ENCODE measurements at places on chromosomes 4 and X. TPM values are rescaled to one million over a fixed set of nuclear protein-coding genes. Genes with fewer than 3 reads are reported as not detected.

GRCh38 chrX:119734897-119735339 lies 23.5 kb upstream of the SOWAHD start:
- no peak for DNase-seq

DNA sequence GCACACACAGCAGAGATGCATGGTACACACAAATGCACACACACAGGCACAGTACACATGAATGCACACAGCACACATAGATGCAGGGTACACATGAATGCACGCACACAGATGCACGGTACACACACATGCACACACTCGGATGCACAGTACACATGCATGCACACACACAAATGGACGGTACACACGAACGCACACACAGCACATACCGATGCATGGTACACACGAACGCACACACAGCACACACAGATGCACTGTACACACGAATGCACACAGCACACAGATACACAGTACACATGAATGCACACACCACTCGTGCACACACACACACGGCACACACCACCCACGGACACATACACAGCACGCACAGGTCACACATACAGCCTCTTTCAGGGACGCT lies 43.8 kb upstream of the CPLX1 start:
- no peak for DNase-seq

- DNase-seq, result no peak
Observed at GRCh38 chr4:183887351-183887750, 17.8 kb upstream of the STOX2 start.

GRCh38 chr4:140100771-140101170 lies 53.2 kb downstream of the MAML3 start:
- no peak for DNase-seq

DNA sequence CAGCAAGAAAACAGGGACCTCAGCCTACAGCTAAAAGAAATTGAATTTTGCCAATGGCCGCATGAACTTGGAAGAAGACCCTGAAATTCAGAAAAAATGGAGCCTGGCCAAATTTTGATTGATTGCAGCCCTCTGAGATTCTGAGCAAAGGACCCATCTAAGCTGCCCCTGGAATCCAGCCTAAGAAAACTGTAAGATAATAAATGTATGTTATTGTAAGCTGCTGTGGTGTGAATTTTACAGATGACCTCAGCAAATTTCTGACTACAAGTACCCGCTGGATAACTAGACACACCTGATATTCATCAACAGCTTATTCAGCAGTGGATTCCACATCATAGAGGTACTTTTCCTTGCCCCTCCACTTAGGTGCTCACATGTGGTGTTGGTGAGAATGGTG lies 119.5 kb upstream of the EPHA5 start:
- no peak for DNase-seq

- no peak for DNase-seq
Observed at GRCh38 chr4:134695433-134695832, 493.8 kb upstream of the PABPC4L start.

- no peak for DNase-seq
Observed at GRCh38 chrX:11663875-11664210, 1.9 kb downstream of the ARHGAP6 start.

GRCh38 chr4:25865586-25865985 lies 2.8 kb upstream of the SEL1L3 start:
- no peak for DNase-seq

DNA sequence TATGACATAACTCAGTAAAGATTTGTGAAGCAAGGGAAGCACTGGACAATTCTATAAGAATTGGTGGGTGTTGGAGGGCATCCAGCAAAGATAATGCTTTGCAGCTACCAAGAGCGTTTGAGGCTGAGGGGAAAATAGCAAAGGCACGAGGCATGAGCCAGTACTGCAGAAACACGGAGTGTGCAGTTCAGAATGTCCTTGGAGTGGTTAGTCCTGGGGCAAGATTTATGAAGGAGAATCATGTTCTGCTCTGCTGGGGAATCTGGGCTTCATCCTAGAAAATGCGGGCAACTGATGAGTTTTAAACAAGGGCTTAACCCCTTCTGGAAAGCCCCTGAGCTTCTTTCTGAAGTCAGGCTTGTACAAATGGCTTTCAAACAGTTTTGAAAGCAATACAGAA lies 452.5 kb downstream of the IL15 start:
- no peak for DNase-seq

DNA sequence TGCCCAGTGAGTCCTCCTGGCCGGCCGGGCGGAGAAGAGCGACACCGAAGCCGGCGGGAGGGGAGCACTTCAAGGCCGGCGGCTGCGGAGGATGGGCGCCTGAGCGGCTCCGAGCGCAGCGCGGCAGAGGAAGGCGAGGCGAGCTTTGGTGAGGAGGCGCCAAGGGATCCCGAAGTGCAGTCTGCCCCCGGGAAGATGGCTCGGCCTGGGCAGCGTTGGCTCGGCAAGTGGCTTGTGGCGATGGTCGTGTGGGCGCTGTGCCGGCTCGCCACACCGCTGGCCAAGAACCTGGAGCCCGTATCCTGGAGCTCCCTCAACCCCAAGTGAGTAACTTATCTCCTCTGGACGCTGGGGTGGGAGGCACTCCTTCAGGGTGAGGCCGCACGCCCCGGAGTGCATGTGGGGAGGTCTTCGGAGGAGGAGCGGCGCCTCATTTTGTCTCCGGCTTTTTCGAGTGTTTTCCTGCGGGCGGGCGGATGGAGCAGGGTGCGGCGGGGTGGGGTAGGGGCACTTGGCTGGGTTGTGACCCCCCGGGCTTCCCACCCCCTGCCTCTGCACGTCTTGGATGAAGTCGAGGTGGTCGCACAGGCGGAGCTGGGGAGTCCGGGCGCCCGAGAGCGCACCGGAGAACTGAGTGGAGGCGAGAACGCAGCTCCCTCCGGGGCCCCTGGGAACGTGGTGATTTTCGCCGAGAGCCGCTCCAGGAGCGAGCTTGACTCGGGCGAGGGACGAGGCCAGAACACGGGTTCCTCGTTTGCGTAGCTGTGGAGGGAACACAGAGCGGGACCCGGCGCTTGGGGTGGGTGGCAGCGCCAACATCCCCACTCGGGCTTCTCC lies 979 bp downstream of the EFNB1 start:
- no peak for DNase-seq

DNA sequence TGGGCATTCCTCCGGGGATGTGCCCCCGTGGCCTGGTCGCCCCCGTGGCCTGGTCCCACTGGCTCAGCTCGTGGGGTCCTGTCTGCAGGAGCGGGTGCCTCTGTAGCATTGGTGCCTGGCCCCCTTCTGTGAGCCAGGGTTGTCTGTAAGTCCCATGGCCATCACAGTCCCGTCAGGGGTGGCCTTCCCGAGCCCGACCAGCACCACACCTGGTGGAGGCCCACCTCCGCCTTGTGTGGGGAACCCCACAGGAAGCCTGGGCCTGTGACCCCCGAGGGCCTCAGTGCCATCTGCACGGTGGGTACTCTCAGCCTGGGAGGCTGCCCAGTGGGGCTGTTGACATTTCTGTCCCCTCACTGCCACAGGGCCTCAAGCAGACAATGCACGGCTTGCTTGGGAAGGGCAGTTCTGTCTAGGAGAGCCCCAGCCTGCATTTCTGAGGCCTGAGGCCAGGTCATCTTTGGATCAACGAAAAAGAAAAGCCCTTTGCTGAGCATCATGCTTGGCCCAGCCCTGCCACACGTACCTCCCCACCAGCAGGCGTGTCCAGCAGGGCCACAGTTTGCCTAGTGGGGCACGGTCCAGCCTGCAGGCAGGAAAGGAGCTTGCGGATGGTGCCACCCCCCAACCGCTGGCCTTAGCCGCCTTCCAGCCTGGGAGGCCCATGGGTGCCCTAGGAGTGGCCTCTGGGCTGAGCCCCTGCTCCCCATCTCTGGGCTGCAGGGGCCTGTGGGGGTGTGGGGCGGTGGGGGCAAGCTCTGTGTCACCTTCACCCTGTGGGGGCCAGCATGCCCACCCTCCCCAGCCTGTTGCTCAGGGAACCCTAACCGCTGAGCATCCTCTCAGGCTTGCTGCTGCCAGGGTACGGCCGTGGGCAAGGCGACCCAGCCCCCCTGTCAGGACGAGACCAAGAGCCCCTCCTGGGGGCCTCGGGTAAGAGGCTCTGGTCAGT lies 23.2 kb downstream of the NKX1-1 start:
- peak; percentile 4 for DNase-seq

- no peak for DNase-seq
Observed at GRCh38 chr4:1631136-1631535, 53.0 kb downstream of the FAM53A start.

DNA sequence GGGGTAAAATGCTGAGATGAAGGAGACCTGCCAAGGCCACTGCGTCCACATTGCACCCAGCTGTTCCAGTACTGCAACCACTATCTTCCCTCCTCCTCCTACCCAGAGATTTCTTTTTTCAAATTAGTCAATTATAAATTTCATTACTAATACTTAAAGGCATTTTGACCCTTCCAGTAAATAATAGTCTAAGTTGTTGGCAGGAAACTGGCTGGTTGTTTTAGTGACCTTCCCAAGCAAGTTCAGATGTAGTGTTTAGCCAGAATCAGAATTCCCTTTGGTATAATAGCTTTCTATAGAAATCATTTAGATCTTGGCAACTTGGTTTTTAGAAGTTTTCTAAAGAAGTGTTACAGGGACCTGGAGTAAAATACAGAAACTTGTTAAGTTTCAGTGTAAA lies 66.0 kb downstream of the AASDH start:
- DNase-seq, result no peak

Gene MAGEA8
- not detected for total RNA-seq

Gene SPANXA1
- not detected for total RNA-seq

Gene CENPVL3
- not detected for total RNA-seq

Gene ERAS
- not detected for total RNA-seq

Gene VEGFD
- total RNA-seq, result not detected

Gene MID2
- 11.7 TPM for total RNA-seq

Gene CSAG1
- total RNA-seq, result not detected

All from T-helper 17 cell (primary cell).